Stimulated activated CD4-positive, alpha-beta T cell treated with anti-CD3 and anti-CD28 coated beads, Interleukin-1b, Interleukin-23, amount 100 ng/mL, for 24 hours (primary cell): ENCODE measurements at places on chromosomes 3 and 15.

GRCh38 chr3:153032891-153033290 is 129.1 kb upstream of the RAP2B start:
- no peak for DNase-seq

- DNase-seq, result no peak
These were observed 24.1 kb upstream of the MRPL3 start for GRCh38 chr3:131526801-131527347.

- no peak for DNase-seq
These were observed 95.5 kb downstream of the ST6GAL1 start for GRCh38 chr3:187025656-187026316.

DNA sequence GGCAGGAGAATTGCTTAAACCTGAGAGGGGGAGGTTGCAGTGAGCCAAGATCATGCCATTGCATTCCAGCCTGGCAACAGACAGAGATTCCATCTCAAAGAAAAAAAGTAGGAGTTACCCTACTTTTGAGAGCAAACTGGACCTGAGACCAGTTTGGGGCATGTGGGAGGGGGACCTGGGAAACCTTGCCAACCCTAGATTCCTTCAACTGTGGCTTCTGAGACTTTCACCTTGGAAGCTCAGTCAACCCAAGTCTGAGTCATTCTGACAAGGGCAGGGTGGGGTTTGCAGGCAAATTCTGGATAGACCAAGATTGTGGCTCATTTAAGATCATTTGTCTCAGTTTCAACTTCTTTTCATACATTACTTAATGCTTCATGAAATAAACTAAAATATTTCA is 23.8 kb upstream of the SIAH2 start:
- no peak for DNase-seq

- no peak for DNase-seq
These were observed 236.6 kb upstream of the TLE3 start for GRCh38 chr15:70334286-70334685.

GRCh38 chr15:68497206-68497910 is 65.4 kb upstream of the ITGA11 start:
- DNase-seq, result no peak

GRCh38 chr3:58497097-58497496 is 5.2 kb downstream of the KCTD6 start:
- DNase-seq, result no peak
